ENCODE measurements at places on chromosomes 1 and 21. TPM values are rescaled to one million over a fixed set of nuclear protein-coding genes. Genes with fewer than 3 reads are reported as not detected.

- DNase-seq = no peak
These were observed 33.7 kb upstream of the SGIP1 start for GRCh38 chr1:66500301-66500700.

GRCh38 chr1:59150577-59151386, 146.1 kb upstream of the FGGY start:
- peak; percentile 98 for DNase-seq

SPRR5 gene
- not detected for total RNA-seq

- DNase-seq = peak; percentile 72
These were observed 175.5 kb downstream of the CLIC6 start for GRCh38 chr21:34844013-34844923.

- no peak for DNase-seq
These were observed 49.9 kb upstream of the ITPKB start for GRCh38 chr1:226788965-226789364.

GPR37L1 gene
- total RNA-seq = under 0.01 TPM

- no peak for DNase-seq
These were observed 81.8 kb upstream of the C21orf91 start for GRCh38 chr21:17900990-17901385.

RAB25 gene
- 83.7 TPM for total RNA-seq

- no peak for DNase-seq
These were observed 116.1 kb upstream of the DPT start for GRCh38 chr1:168845140-168845539.

DNA sequence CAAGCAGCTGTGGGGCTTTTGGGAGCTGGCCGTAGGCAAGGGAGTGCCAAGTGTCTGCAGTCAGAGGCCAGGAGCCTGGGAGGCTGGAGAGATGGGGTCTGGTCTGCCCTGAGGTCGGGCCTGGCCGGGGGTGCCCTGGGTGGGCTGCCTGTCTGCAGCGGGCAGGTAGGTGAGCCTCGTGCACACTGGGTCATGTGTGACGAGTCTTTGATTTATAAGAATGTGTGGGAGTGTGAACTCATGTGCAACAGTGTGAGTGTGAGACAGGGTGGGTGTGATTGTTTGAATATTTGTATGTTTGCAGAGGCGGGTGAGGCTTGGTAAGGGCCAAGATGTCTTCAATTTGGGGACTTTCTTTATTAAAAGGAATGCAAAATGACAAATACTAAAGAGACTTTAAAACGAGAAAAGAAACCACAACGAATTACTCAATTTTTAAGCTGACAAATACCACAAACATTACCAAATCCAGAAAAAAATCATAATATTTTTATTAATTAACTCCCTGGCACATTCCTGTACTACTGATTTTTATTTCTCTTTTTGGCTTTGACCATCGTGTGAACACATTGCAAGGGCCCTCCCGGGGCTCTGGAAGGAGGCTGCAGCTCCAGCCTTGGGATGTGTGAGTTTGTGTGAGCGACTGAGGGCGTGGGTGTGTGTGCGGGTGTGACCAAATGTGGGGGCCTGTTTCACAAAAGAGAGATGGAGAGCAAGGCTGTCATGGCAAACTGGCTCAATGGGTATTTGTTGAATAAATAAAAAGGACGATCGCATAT, 110.3 kb upstream of the WNT4 start:
- DNase-seq = no peak

- no peak for DNase-seq
These were observed 39.5 kb upstream of the RCC1 start for GRCh38 chr1:28466226-28466778.
